Right cardiac atrium (tissue), 5 donors: ENCODE measurements at places on chromosomes 1 and 21.

GRCh38 chr1:70945251-70945650 is 102.4 kb downstream of the PTGER3 start:
- no peak for DNase-seq

DNA sequence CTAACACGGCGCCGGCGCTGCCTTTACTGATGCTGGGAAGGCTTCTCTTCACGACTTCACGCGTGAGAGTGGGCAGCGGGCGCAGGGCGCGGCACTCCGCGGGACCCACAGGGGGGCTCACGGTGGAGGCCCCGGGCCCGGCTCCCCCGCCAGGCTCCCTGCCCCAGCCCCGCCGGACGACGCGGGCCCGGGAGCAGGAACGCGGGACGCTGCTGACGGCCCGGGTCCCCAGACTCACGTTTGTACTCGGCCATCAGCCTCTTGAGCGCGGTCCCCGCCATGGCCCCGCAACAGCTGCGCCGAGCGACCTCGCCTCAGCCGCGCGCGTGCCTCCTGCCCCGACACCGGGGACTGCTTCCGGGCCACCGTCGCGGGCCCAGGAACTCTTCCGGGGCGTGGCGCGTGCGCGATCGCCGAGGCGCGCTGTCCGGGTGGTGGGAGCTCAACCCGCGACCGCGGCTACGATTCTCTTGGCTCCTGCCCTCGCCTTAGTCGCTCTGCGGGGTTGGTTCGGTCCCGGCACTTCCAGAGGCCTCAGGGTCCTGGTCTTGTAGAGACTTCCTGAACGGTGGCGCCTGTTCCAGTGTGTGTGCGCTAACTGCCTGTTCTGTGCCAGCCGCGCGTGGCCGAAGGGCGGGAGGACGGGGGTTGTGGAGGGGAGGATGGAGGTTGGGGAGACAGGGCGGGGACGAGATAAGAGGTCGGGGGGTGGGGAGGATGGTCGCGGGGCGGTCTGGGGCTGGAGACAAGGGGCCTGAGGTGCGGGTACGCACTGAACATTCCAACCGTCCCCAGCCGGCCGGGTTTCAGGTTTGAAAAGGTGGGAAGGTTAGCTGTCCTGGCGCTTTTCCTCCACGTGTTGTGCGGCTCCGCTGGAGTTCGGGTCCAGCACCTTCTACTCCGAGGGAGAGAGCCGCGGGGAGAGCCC is at the start of gene UBE2G2:
TSS of gene UBE2G2 (minus strand) at position 353 of the 928 bp plus-strand sequence. CDS start at position 281, 72 bp downstream.
- peak; percentile 94 for DNase-seq

- DNase-seq = no peak
Observed at GRCh38 chr1:232924874-232925273, 25.5 kb upstream of the NTPCR start.

GRCh38 chr1:152932170-152932811 is 14.7 kb upstream of the SPRR5 start:
- no peak for DNase-seq

DNA sequence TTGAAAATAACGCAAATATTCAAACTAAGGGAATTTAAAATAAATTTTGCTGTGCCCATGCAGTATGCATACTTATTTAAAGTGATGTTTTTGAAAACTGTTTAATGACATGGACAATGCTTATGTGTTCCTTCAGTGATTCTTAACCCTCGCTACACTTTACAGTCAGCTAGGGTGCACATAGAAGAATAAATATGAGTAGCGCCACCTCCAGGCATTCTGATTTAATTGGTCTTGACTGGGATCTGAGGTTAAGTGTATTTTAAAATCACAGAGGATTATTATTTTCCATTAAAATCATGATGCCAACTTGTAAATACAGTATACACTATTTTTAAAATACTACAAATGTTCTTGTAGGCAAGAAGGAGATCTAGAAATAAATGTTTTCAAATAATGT is 373.5 kb upstream of the ADGRL4 start:
- DNase-seq = no peak

GRCh38 chr1:58683519-58683918 is 16.3 kb downstream of the MYSM1 start:
- DNase-seq = no peak

- no peak for DNase-seq
Observed at GRCh38 chr1:19504796-19505692, 19.7 kb upstream of the CAPZB start.

- no peak for DNase-seq
Observed at GRCh38 chr1:39720094-39720999, 18.3 kb upstream of the PPIE start.

GRCh38 chr1:22273686-22274681 is 131.1 kb upstream of the WNT4 start:
- DNase-seq = no peak

GRCh38 chr1:246091477-246091876 is 415.6 kb downstream of the SMYD3 start:
- no peak for DNase-seq

- DNase-seq = no peak
Observed at GRCh38 chr1:70583522-70583921, 172.5 kb downstream of the CTH start.

- peak; percentile 96 for DNase-seq
Observed at GRCh38 chr1:36323636-36324352, at the start of gene EVA1B. Gene EVA1B (minus strand): TSS chr1:36323645. CDS start chr1:36323037, 608 bp downstream.

DNA sequence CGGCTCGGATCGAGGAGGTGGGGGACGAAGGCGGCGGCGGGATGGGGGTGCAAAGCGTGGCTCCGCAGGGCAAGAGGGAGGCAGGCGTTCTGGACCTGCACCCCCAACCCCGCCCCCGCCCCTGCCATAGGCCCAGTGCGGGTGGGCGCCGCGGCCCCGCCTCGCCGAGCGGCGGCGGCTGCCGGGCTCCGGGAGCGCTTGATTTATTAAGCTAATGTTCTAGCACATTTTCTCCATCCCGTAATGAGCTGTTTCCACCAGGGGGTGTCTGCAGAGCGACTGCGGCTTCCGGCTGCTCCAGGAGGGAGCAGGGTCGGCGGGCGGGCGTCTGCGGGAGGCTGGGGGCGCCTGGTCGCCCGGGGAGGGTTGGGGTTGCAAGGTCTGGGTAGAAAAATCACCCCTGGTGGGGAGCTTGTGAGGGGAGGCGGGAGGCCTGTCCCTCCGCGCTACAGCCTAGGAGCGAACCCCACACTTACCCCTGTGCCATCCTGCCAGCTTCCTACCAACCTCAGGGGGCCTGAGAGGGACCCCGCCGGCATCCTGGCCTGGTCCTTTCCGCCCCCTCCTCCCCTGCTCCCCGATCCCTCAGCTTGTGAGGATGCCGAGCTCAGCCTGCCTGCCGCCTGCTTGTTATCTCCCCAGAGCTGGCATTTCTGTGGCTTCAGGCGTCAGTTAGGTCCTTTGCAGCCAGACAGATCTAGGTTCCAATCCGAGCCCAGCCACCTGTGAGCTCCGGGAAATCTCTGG is 48.5 kb upstream of the ACOT11 start:
- DNase-seq = peak; percentile 67

- no peak for DNase-seq
Observed at GRCh38 chr1:196143602-196144342, 464.5 kb downstream of the KCNT2 start.

GRCh38 chr1:46203738-46204405 is 738 bp downstream of the LURAP1 start:
- no peak for DNase-seq

DNA sequence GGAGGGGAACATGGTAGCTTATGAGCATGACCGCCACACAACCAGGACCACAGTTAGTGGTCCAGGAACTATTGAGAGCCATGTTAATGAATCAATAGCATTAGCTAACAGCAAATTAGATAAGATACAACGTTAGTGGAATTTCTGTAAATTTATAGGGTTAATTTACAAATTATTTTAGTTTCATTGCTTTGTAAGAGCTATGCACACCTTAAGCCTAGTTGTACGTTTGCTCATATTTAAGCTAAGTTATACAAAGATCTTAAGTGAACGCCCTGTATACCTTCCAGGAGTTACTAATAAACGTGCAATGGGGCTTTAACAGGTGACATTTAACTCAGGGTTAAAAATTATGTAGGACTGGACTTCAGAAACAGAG is 749 bp downstream of the EXOSC10 start:
- DNase-seq = no peak

GRCh38 chr1:239053279-239053678 is 333.1 kb upstream of the CHRM3 start:
- no peak for DNase-seq
